Nephron progenitor cell (in vitro differentiated cells): ENCODE measurements at places on chromosomes 7 and 10.

DNA sequence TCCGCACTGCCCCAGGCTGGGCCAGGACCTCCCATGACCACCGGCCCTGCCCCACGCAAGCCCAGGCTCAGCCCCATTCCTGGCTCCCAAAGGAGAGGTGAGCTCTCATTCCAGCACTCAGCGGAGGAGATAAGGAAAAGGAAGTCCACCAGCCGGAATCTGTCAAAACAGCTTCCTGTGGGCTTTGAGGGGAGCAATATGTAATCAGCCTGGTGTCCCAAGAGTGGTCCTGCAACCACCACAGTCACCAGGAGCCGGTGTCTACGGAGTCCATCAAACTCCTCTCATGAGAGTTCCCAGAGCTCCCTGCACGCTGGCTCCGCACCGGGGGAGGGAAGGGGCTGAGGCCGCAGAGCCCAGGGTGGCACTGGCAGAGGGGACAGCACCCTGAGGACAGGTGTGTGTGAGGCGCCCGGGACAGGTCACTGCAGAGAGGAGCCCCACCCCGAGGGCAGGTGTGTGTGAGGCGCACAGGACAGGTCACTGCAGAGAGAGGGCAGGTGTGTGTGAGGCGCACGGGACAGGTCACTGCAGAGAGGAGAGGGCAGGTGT, 57.9 kb downstream of the STK32C start:
- no peak for DNase-seq

DNA sequence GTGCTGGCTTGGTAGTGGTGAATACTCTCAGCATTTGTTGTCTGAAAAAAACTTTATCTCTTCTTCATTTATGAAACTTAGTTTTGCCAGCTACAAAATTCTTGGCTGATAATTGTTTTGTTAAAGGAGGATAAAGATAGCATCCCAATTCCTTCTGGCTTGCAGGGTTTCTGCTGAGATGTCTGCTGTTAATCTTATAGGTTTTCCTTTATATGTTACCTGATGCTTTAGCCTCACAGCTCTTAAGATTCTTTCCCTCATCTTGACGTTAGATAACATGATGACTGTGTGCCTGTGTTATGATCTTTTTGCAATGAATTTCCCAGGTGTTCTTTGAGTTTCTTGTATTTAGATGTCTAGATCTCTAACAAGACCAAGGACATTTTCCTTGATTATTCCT, 9.9 kb upstream of the MRPS33 start:
- DNase-seq, result no peak

DNA sequence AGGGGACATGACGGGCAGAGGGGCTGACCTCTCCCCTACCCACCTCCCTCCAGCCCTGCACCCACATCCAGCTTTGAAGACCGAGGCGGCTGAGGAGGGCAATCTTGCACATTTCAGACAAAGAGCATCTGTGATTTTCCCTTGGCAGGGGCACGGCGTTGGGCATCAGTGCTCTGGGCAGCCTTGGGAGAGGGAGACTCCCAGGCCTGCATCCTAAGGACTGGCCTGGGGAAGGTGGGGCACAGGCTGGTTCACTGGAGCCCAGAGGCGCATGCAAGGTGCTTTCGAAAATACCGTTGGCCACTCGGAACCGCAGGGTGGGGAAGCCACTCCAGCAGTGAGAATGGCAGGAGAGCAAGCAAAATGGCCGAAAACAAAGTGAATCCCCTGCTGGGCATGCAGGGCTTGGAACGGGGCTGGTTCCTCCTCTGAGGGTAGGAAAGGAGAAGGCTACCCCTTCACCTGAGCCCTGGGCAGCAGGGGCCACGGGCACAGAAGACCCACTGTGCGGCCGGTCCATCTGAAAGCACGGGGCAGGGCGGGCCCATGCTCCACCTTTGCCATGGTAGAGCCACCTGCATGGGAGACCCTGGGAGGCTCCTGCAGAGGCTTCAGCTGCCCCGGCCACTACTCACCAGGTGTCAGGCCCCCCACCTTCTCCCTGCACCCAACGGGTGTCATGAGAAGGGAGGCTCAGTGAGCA, 49.8 kb downstream of the EBF3 start:
- no peak for DNase-seq

DNA sequence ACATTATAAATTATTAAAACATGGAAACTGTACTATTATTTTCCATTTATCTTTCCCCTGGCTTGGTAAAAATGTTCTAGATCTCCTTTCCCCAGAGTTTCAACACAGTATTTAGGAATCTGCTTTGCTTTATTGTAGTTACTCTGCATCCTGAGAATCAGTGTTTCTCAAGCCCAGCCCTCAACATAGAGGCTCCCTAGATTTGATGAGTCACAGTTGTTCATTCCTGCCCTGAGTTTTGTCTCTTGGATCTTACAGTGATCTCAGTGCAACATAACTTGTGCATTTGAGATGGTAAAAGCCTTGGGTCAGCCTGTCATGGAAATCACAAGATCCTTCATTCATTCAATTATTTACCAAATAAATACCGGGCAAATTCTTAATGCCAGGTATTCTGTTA, 63.0 kb downstream of the VAX1 start:
- DNase-seq, result no peak

- DNase-seq, result no peak
Observed at GRCh38 chr7:30584415-30584814, 10.3 kb upstream of the GARS1 start.

DNA sequence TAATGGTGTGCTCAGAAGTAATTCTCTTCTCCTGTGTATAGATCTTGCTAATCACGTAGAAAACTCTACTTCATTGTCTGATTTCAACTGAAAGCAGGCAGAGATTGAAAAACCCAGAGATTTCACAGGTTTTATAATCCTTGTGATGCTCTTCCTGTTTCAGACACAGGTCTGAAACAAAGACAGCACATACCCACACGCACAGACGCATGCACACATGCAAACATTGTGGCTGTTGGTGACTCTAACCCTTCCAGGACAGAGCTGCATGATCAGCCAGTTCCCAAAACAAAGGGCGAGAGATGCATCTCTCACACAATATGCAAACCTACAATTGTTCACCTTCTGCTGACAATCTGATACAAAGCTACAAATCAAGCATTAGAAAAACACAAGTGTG, 11.1 kb upstream of the TFEC start:
- no peak for DNase-seq

GRCh38 chr10:130369645-130370381, 233.6 kb downstream of the GLRX3 start:
- DNase-seq, result no peak

GRCh38 chr7:36357054-36357453, 32.6 kb upstream of the ANLN start:
- no peak for DNase-seq

GRCh38 chr10:15603446-15604011, 116.2 kb downstream of the ITGA8 start:
- DNase-seq, result no peak

- no peak for DNase-seq
Observed at GRCh38 chr7:57685418-57685817, 235.4 kb downstream of the ZNF716 start.

GRCh38 chr10:59970396-59971368, 64.3 kb upstream of the CCDC6 start:
- DNase-seq, result no peak

DNA sequence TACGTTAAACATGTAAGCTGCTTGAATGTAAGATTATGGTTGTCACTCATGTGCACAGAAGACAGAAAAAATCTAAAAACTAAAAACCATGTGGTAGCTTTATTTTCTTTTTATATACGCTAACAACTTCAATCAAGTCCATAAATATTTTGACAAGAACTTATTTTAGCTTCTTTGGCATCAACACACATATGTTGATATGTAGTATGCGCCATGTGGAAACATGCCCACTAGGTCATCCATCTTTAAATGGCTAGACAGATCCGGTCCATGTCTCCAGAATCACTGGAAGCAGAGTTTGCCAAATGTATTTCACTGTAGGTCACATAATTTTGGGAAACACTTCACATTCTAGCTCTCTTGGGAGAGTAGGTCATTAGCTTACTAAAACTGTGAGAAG, 261.5 kb upstream of the IMMP2L start:
- no peak for DNase-seq

- no peak for DNase-seq
Observed at GRCh38 chr7:89223900-89224395, 428.4 kb upstream of the TEX47 start.

GRCh38 chr10:132575320-132576201, 38.0 kb downstream of the INPP5A start:
- DNase-seq, result no peak

DNA sequence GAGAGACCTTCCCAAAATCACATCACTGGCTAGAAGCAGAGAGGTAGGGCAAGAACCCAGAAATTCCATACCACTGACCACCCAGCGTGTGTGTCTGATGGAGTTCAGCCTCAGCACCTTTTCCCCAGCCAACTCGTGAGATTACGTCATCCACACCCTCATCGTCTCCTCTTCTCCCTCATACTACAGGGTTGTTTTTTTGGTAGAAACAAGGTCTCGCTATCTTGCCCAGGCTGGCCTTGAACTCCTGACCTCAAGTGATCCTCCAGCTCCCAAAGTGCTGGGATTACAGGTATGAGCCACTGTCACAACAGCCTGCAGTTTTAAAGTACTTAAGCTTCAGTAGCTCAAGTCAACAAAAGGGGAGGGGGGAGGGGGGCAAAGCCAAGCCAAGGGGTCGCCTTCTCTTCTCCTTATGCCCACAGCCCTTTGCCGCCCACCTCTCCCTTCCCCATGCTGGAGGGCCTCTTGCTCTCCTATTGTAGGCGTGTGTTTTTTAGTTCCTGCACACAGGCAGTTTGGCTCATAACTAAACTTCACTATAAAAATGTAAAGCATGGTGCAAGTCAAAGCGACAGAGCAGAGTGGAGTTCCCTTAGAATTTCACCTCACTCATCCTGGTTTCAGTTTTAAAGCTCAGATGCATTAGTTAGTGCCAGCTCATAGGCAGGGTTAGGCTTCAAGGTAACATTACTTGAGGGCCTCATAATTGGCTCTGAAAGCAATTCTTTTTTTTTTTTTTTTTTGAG, 5.2 kb upstream of the PRDX3 start:
- DNase-seq, result no peak

DNA sequence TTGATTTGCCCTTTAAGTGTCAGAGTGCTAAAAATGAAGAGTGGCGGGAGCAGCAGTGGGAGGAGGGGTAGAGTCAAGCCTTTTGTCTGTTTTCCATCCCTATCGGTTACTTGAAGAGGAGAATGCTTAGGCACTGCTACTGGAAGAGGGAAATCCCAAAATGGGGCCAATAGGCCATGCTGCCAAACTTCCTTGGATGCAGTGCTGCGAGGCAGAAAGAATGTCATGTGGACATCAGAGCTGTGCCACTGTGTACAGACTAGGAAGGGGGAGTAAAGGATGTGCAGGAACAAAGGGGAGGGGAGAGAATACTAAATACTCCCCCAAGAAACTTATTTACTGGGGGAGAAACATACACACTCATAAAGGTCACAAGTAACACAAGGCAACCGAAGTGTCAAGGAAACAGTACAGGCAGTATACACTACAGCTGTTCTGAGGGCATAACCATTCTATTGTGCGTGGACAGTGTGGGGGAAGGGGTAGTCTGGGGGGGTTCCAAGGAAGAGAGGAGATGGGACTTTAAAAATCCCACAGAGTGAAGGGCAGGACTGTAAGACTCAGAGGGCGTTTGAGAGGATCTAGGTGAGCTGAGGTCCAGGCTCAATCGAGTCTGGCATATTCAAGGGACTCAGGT, 228.7 kb upstream of the PLXNA4 start:
- DNase-seq, result no peak

DNA sequence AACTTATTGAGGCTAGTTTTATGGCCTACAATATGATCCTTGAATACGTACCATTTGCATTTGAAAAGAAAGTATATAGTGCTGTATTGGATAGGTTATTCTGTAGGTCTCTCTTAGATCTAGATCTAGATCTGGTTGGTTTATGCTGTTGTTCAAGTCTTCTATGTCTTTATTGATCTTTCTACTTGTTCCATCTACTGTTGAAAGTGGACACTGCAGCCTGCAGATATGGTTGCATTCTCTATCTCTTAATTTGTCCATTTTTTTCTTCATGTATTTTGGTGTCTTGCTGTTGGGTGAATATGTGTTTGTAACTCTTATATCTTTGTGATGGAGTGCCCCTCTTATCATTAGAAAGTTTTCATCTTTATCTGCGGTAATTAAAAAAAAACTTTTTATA, 139.4 kb upstream of the PCDH15 start:
- DNase-seq, result no peak

GRCh38 chr7:12229046-12229445, 18.0 kb downstream of the TMEM106B start:
- no peak for DNase-seq

DNA sequence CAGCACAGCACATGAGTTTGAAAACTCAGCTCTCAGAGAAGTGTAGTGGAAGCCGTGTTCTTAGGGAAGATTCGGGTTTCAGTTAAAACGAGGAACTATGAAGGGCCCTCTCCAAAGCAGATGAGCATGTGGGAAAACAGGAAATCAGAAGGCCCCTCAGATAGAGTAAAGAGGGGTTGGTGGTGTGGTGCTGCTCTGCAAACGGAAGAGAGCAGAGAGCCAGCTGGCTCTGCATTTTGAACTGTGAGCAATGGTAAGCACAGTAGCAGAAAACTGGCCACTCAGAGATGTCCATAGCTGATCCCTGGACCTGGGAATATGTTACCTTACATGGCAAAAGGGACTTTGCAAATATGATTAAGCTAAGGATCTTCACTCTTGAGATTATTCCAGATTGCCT, 27.9 kb upstream of the CUL1 start:
- no peak for DNase-seq

GRCh38 chr7:36287371-36288241, 102.1 kb upstream of the ANLN start:
- DNase-seq, result peak; percentile 21

DNA sequence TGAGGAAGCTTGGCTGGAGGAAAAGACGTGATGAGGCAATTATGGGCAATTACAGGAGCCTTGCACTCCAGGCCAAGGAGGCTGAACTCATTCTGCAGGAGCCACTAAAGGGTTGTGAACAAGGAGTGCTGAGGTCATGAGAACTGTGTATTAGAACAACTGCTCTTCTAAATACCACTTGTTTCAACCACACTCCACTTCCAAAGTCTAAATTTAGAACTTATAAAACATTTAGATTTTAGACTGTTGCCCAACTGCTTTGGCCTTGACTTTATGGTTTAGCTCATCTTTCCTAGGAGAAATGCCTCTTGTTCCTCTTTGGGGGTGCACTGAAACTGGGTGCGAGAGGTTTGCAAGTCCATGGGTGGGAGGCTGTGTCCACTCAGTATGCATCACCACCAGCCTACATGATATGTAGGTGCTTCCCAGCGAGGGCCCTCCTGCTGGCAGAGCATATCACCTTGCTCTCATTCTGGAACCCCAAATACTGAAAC, 199.7 kb upstream of the AOAH start:
- no peak for DNase-seq

GRCh38 chr7:102260856-102261255, 25.8 kb upstream of the SH2B2 start:
- peak; percentile 37 for DNase-seq
